A549 (cell line): ENCODE measurements at places on chromosomes 12 and 14. TPM values are rescaled to one million over a fixed set of nuclear protein-coding genes. Genes with fewer than 3 reads are reported as not detected.
A peak's percentile ranks its signal among the peaks of the same experiment; 100 is the strongest.

Gene CD69
- polyA plus RNA-seq: not detected in 3 replicates

- DNase-seq: peak; percentile 55
These were observed 61.4 kb downstream of the MYF5 start for GRCh38 chr12:80778005-80778541.

Gene ADGRD1
- polyA plus RNA-seq: 0.29 to 0.91 TPM (median 0.36 TPM) in 3 replicates

Gene MYL2
- not detected in 3 replicates for polyA plus RNA-seq

- DNase-seq: no peak
These were observed at the start of gene SERPINA6 for GRCh38 chr14:94322648-94323570. Gene SERPINA6 (minus strand): TSS chr14:94323336. CDS start chr14:94314648, 8,688 bp downstream.

Gene GPRC5D
- polyA plus RNA-seq: not detected in 3 replicates

DNA sequence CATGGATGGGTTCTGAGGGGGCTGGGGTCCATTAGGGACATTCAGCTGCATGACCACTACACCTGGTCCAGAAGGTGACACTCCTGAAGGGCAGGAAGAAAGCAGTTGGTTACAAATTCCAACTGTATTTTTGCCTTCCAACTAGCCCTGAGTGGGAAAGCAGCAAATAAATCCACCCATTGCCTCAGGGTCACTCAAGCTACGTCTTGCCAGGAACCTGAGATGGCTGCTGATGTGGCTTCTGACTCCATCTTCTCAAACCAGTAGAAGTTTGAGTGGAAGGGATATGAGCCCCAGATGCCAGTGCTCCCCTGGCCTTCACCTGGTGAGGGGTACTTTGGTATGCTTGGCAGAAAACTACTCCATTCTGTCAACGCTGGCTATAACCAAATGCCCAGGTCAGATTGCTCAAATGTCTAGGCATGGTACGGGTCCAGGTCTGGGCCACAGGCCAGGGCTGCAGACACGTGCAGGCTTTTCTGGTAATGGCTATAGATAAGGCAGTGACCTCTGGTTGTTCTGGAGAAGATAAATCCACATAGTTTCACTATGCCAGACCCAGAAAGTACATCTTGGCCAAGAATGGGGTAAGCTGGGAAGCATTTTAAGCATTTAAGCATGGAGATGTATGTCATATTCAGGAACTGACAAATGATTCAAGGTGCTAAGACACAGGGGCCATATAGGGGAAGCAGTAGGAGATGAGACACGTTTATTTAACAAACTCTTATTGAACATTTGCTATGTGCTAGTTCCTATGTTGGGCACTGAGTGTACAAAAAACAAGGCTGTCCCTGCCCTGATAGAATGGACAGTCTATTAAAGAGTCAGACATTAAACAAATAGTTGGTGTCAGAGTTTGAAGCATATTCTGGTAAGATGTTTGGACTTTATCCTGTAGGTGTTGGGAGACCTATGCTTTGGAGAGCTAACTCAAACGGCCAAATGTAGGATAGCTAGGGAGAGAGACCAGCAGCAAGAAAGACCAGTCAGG, 8.3 kb upstream of the STAC3 start:
- DNase-seq: no peak

Gene TCL1B
- not detected in 3 replicates for polyA plus RNA-seq

Gene MSI1
- 1.0 to 1.9 TPM (median 1.4 TPM) in 3 replicates for polyA plus RNA-seq

DNA sequence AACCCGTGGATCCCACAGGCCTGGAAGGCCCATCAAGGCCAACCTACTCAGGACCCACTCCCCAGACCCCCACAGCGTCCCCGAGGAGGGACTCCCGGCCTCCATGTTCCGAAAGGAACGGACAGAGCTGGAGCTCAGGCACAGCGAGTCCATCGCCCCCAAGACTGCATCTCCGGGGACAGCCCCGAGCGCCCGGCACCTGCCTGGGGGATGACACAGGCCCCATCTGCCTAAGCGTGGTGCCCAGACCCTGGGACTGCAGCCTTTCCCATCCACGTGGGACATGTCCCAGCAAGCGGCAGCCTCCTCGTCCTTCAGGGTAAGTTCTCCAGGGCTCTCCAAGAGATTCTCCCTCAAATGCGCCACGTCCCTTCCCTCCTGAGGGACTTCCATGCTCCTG, 12.1 kb upstream of the DIO3 start:
- no peak for DNase-seq

Gene SERPINA3
- 1.4 to 5.5 TPM (median 3.1 TPM) in 3 replicates for polyA plus RNA-seq

- DNase-seq: peak; percentile 21
These were observed 83.3 kb downstream of the CCER1 start for GRCh38 chr12:90871726-90872096.

Gene GLI1
- 13.0 to 13.5 TPM (median 13.1 TPM) in 3 replicates for polyA plus RNA-seq

Gene CCDC197
- not detected in 3 replicates for polyA plus RNA-seq

GRCh38 chr12:10130042-10130441, at the start of gene CLEC7A:
Gene CLEC7A (minus strand): TSS chr12:10130199. CDS start chr12:10130082, 117 bp downstream.
- DNase-seq: no peak

- DNase-seq: no peak
These were observed 2.2 kb downstream of the PCBP2 start for GRCh38 chr12:53453953-53454640.

- peak; percentile 96 for DNase-seq
These were observed 6.3 kb downstream of the DHH start for GRCh38 chr12:49088150-49088931.

DNA sequence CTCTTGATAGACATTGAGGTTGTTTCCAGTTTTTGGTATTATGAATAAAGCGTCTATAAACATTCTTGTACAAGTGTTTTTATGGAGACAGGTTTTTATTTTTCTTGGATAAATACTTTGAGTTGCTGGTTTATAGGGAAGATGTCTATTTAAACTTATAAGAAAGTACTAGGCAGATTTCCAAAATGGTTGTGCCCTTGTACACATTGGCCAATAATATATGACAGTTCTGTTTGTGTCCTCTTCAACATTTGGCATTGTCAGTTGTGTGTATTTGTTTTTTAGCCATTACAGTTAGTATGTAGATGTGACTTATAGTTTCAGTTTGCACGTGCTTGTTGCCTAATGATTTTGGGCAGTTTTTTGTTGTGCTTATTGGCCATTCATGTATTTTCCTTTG, 42.1 kb downstream of the VRK1 start:
- no peak for DNase-seq

Gene ARHGAP9
- 0.20 to 0.29 TPM in 2 of 3 replicates, not detected in the other for polyA plus RNA-seq
